ENCODE measurements at places on chromosomes 3 and 15.
A peak's percentile ranks its signal among the peaks of the same experiment; 100 is the strongest.

DNA sequence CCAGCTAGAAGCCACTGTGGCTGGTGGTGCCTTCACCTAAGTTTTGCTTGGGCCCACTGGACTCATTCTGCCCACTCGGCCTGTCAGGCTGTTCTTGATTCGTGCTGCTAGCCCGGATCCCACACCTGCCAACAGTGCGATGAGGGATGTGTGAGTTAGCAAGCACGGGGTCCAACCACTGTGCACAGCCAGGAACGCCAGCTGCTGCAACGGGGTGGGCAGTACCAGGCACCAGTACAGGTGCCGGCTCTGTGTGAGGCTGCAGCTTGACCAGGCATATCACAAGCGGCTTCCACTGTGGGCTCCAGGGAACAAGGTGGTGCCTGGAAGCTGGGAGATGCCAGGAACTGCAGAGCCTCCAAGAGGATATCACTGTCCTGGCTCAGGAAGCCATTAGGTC lies 481.2 kb downstream of the OTOL1 start:
- DNase-seq, result no peak

GRCh38 chr15:67101911-67102598 lies 36.7 kb downstream of the SMAD3 start:
- no peak for DNase-seq

DNA sequence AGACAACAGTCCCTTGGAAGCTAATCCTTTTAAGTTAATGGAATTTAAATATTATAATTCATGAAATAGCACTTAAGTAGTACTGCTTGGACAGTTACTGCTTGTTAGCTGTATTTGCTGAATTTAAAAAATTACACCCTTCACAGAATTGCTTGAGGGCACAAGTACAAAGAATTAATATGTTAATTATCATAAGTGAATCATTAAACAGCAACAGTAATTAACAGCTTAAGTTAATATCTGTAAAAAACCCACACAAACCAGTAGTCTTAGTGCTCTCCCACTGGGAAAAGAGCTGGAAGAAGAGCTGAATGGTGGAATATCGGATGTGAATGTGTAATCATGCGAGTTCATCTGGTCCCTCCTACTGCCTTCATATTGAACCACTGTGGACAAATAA lies 232.0 kb downstream of the CD47 start:
- DNase-seq, result no peak

- DNase-seq, result no peak
Observed at GRCh38 chr3:127208483-127209100, 15.7 kb downstream of the PRR23E start.

- no peak for DNase-seq
Observed at GRCh38 chr3:132847849-132848625, 125.8 kb upstream of the NPHP3 start.

DNA sequence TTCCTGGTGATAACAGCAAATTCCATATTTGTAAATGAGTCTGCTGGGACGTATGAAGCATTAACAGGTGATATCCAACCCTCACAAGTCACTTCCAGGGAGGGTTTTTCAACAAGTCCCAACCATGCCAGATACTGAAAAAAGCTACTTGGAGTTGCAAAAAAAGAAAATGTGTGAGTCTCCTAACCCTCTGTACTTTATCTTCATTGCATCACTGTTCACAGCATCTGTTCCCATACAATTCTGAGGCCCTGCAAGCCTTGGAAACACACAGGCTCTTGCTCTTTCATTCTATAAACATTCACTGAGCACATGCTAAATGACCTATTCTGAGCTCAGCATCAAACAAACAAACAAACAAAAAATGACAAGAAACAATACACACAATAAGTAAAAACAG lies 120.8 kb downstream of the RFTN1 start:
- no peak for DNase-seq

DNA sequence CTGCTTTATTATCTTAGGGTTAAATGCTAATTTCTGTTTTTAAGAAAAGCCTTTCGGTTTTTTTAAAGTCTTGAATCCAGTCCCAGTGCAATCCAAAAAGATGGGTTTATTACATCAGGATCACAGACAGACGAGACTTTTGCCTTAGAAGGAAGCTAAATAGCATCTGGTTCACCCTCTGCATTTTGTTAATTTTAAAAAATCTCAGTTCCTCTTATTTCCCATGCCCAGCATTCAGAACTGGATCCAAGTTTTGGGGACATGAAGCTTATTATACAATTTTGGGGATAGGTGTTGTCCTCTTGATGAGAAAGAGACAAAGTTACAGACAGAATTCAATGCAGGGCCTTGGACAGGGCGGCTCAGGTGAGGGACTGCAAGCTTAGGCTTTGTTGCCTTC lies 181.5 kb upstream of the LYSMD4 start:
- DNase-seq, result no peak

DNA sequence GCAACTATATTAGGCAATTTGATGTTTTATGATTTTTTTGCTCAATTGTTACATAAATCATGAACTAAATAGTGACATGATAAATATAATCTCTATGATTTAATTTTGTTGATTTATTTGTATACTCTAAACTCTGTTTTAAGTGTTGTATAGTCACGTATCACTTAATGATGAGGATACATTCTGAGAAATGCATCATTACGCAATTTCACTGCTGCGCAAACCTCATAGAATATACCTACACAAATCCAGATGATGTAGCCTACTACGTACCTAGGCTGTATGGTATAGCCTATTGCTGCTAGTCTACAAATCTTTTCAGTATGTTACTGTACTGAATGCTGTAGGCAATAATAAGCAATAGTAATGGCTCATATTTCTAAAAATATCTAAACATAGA lies 1029.8 kb downstream of the SI start:
- no peak for DNase-seq

GRCh38 chr15:33994005-33994615 lies 25.8 kb downstream of the CHRM5 start:
- DNase-seq, result peak; percentile 6

DNA sequence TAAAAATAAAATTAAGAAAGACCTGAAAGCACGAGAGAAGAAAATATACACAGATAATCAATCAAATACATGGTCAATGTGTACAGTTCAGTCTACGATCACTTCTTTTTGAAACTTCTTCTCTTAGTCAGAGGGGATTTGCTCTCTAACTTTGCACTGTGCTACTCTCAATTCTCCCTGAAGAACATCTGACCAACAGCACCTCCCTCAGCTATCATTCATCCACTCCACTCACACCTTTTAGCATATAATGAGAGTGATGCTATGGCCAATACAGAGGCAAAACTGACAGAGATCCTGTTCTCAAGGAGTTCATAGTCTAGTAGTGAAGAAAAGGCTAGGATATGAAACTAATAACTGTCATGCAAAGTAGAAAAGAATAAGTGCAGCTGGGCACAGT lies 45.9 kb downstream of the P3H2 start:
- no peak for DNase-seq

DNA sequence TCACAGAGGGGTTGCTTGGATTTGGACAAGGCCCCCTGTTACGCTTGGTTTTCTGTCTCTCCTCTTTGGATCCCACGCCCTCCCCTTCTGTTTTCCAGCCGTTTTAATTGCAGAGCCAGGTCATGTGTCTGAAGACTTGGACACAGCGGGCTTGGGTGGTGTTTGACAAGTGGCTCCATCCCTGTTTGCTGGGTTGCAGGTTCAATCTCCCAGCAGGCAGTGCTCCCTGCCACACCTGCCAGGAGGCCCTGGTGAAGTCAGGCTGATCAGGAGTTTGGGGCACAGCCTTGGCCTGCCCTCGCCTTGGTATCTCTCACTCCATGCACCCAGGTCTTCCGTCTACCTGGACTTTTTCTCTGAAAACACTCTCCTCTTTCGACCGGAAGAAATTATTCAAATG lies 59.0 kb downstream of the PLXNA1 start:
- DNase-seq, result no peak

GRCh38 chr3:184540777-184541681 lies 20.6 kb upstream of the EPHB3 start:
- DNase-seq, result peak; percentile 73

DNA sequence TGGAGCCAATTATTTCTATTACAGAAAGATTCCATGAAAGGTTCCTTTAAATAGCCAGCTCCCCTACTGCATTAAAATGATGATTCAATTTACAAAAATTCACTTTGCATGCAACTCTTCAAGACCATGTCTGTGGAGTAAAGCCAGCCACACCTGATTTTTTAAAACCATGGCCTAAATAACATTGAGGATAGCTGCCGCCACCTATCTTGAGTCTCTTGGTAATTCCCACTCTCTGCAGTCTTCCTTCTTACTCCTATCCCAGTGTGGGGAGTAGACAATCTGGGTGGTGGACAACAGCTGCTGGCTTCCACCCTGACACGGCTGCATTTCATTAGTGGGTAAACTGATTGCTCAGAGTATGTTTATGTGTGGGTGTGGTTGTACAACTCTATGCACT lies 10.7 kb downstream of the LRTM1 start:
- DNase-seq, result no peak

DNA sequence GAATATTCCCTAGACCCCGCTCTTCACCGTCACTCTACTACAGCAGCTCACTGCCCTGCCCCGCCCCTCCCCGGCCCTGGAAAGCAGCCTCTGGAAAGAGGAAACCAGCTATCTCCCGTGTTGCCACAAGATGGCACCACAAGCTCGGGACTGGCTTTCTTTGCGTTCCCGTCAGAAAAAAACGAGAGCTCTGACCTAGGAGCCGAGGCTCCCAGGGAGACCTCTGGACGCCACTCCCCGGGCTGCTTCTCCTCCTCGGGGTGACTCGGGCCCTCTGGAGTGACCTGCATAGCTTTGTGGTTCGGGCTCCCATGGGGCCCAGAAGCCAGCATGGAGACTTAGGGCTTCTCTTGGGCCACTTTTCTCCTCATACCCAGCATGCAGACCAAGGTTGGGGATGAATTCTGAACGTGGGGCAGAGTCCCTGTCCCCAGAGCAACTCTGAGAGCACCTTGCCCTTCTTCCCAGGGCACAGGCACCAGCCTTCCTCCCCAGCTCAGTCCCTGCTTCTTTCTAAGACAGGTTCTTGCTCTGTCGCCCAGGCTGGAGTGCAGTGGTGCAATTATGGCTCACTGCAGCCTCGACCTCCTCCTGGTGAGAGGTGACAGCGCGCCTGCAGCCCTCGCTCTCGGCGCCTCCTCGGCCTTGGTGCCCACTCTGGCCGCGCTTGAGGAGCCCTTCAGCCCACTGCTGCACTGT lies 19.0 kb downstream of the STOML1 start:
- peak; percentile 68 for DNase-seq

DNA sequence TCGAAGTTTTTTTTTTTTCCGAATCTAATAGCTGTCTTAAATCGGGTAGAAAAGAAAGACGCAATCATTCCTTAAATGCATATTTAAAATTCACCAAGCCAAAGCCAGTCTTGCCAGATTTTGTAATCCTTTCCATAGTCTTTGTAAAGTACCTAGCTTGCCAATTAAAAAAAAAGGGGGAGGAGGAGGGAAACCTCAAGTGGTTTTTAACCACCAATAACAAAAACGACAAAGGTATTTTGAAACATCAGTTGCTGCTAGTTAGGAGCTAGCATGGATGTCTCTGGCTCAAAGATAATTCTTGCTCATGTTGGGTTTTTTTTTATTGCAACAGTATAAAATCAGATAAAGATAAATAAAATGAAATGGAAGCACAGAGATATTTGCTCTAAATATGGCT lies 187.9 kb downstream of the MECOM start:
- DNase-seq, result no peak

DNA sequence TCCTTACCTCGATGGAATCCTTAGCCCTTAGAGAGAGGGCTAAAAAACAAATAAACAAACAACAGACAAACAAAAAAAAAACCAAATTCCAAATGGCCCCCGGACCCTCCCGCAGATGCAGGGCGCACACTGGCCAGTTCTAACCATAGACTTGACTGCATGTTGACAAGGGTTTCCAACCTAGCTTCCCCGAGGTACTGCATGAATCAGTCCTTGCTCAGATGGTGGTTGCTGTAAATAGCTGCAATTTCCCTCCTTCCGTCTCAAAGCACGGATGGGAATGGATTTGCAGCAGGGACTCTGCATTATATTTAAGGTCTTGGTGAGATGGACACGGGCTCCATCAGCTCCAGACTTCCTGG lies 162.8 kb downstream of the CD47 start:
- DNase-seq, result peak; percentile 9

- no peak for DNase-seq
Observed at GRCh38 chr3:176579711-176580185, 617.5 kb downstream of the TBL1XR1 start.

DNA sequence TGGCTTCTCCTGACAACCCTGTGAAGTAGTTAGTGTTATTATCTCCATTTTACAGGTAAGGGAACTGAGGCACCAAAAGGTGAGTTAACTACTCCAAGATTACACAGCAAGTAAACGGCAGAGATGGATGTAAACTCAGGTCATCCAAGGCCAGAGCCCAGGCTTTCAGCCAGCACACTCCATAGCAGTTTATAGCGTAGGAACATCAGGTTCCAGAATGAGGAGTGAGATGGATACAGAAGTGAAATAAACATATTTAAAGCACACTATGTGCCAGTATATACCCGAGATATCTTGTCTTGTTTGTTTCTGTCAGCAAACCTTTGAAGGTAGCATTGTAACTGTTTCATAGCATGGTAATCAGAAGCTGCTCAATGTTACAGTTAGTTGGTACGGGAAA lies 279.0 kb downstream of the OXSM start:
- no peak for DNase-seq

GRCh38 chr15:85671156-85671555 lies 123.6 kb downstream of the KLHL25 start:
- no peak for DNase-seq

DNA sequence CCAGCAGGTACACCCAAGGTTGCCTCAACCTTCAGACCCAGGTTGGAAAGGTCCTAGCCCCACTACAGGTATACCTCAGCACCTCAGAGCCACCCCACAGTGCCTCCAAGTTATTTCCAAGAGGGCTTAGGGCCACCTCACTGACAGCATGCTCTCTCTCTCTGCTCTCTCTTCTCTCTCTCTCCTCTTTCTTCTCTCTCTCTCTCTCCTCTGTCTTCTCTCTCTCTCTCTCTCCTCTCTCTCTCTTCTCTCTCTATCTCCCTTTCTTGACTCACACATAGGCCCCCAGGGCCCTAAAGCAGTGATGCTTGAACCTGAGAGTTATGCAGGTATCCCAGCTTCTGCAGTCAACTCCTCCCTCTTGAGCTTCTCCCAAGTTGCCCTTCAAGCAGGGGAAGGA lies 4.2 kb downstream of the CAV3 start:
- no peak for DNase-seq

- no peak for DNase-seq
Observed at GRCh38 chr3:181782306-181782954, 70.7 kb downstream of the SOX2 start.

- no peak for DNase-seq
Observed at GRCh38 chr3:15050405-15051092, 14.6 kb downstream of the MRPS25 start.

DNA sequence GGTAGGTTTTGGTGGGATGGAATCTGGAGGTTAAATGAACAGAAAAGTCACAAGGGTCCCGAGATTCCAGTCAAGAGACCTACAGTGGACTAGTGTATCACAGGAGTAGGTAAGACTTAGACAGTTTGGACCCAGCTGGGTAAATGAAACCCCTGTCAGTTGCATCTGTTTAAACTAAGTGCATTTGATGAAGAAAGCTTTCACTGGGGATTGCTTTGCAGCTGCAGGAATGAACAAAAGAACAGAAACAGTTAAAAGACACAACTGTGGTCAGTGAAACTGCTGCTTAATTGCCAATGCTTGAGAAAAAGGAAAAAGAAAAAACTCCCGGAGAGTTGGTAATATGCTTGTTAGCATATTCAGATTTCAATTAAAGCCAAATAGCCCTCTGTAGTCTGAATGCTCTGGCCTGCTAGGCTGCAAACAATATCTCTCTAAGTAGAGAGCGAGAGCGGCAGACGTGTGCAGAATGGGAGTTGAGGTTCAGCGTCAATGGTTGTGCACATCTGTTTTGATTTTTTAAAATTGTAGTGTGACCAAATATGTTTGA lies 37.1 kb downstream of the OXNAD1 start:
- no peak for DNase-seq

Data from NCI-H1930 (cell line).